Hindlimb muscle (tissue), 1 donor: ENCODE measurements at places on chromosomes 12 and 14.

DNA sequence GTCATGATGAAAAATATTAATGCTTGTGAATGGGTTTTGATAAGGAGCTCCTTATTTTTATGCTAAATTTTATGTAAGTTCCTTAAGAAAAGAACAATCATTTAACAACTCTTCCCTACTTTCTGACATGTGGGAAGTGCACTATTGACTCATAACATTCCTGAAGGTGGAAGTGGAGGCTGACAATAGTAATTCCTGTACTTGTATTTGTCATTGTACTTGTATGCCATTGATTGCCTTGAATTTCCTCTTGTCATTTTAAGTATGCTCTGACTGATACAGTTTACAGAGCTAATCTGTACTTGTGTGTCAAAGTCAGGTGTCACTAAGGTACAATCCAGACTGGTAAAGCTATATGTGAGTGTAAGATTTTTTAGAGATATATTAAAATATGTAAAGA, 440.0 kb downstream of the SLC16A7 start:
- no peak for DNase-seq

GRCh38 chr12:6827437-6827911, 733 bp upstream of the P3H3 start:
- DNase-seq = peak; percentile 89

DNA sequence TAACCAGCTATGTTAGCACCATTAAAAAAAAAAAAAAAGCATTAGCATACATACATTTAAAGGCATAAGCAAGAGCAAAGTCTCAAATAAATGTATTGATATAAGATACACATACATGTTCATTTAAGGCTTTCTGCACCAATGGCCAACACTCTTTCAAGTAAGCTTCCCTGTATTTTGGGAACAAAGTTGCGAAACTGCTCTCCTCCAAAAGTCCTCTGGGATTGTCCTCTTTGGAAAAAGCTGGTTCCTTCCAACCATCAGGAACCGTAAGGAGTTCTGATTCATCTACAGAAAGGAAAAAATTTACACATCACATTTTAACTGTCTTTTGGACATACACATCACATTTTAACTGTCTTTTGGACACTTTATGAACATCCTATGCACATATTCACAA, 3.2 kb downstream of the KRR1 start:
- no peak for DNase-seq

DNA sequence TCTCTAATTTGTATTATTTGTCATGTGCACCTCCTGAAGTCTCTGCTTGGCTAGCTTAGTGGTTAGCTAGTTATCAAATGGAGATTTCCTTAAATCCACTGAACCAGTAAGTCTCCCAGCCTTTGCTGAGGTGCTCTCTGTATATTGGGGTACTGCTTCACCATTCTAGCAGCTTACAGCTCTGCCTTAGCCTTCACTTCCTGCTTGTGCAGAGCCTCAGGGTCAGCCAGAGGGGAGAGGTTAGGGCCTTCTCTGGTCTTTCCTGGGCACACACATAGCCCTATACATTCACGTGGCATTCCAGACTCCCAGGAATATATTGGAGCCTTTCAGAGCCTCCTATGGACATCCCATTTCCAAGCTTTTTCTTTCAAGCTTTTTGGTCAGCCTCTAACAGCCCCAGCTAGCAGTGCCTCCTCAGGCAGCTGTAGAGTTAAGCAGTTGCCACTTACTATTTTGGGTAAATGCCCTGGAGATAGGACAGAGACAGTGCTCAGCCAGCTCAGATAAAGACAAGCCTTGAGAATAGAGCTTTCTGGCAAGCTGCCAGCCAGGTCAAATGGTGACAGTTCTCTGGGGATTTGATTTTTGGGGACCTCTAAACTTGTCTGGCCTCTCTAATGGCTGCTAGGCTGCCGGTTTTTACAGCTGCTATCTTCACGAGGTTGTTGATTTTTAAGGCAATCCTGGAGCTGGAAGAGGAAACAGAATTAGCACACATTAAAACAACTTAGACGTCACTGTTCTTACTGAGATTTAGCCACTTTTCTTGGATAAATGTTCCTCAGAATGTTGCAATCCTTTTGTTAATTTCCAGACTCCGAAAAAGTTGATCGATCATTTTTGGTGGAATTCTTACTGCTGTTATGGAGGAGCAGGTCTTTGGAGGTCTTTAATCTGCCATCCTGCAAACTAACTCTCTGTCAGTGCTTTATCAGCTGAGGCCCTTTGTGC, 32.9 kb downstream of the FBXW8 start:
- DNase-seq = no peak

DNA sequence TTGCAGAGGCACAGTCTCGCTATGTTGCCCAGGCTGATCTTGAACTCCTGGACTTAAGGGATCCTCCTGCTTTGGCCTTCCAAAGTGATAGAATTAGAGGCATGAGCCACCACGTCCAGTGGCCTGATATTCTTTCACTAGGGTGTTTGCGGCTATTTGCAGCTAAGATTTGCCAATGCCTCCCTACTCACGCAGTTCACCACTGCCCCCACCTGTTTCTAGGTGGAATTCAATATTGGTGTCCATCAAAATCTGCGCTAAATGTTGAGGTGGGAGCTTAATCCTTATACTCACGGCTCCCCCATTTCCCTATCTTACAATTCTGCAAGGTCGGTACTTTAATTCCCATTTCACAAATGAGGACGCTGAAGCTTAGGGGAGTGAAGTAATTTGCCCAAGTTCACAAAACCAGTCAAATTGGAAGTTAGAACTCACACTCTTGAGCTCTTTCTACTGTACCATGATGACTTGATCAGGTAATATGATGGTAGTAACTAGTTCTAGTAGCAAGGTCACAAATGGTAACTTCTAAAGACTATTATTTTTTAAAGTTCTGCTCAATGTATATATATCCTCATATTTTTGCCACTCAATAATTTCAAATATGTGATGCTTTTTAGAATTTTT, 22.1 kb upstream of the LRRC9 start:
- DNase-seq = peak; percentile 15

GRCh38 chr12:113469949-113470743, 1.5 kb downstream of the LHX5 start:
- DNase-seq = no peak

GRCh38 chr12:2804393-2805142, 7.9 kb upstream of the ITFG2 start:
- no peak for DNase-seq

- no peak for DNase-seq
These were observed 52.6 kb upstream of the PRMT8 start for GRCh38 chr12:3438401-3438800.
